CD4-positive, alpha-beta T cell treated with Interleukin-15 for 4 hours (primary cell): ENCODE measurements at places on chromosomes 13 and 19.

GRCh38 chr13:113443991-113444390, 9.3 kb downstream of the ADPRHL1 start:
- no peak for DNase-seq

- no peak for DNase-seq
These were observed 508 bp downstream of the SLC15A1 start for GRCh38 chr13:98751861-98752466.

- DNase-seq, result peak; percentile 24
These were observed 39.3 kb upstream of the ISYNA1 start for GRCh38 chr19:18477042-18477779.

DNA sequence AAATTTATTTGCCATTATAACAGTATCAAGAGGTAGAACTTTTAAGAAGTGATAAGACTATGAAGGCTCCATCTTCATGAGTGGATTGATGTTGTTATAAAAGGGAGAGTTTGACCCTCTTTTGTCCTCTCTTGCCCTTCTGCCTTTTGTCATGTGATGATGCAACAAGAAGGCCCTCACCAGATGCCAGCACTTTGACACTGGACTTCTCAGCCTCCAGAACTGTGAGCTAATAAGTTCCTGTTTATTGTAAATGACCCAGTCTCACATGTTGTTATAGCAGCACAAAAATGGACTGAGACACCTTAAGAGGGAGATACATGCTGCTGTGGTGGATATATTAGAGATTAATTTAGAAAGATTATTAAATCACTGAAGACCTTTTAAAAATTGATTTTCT, 71.6 kb downstream of the SPRYD7 start:
- DNase-seq, result no peak

- no peak for DNase-seq
These were observed 77.2 kb upstream of the TMTC4 start for GRCh38 chr13:100751826-100752225.

- DNase-seq, result no peak
These were observed 149.7 kb upstream of the SERP2 start for GRCh38 chr13:44223770-44224444.

- no peak for DNase-seq
These were observed 163.2 kb downstream of the TEX29 start for GRCh38 chr13:111483621-111483987.

GRCh38 chr13:33610438-33611120, 207.4 kb upstream of the RFC3 start:
- DNase-seq, result peak; percentile 67

- peak; percentile 78 for DNase-seq
These were observed 29.4 kb downstream of the SPC24 start for GRCh38 chr19:11125994-11126685.
